ENCODE measurements at places on chromosomes 12 and 14. TPM values are rescaled to one million over a fixed set of nuclear protein-coding genes. Genes with fewer than 3 reads are reported as not detected.

SDR9C7 gene
- total RNA-seq: 0.15 TPM

TEAD4 gene
- 5.7 TPM for total RNA-seq

KRT77 gene
- not detected for total RNA-seq

ADGRD1 gene
- total RNA-seq: 1.9 TPM

COL2A1 gene
- under 0.01 TPM for total RNA-seq

All from smooth muscle cell of trachea (primary cell).